Psoas muscle (tissue), 8 donors: ENCODE measurements at places on chromosomes 6 and 20. TPM values are rescaled to one million over a fixed set of nuclear protein-coding genes. Genes with fewer than 3 reads are reported as not detected.

TENT5A gene
- 2.2 TPM for total RNA-seq

HRH3 gene
- not detected for total RNA-seq

CLPSL1 gene
- not detected for total RNA-seq

SAMD3 gene
- total RNA-seq: 0.17 TPM

GPR63 gene
- total RNA-seq: not detected

ZNF76 gene
- 17.9 TPM for total RNA-seq

GRCh38 chr20:62900692-62901584 lies 25.4 kb downstream of the DIDO1 start:
- no peak overlapping the region for H3K27ac ChIP-seq
- DNase-seq: no peak
- H3K4me1 ChIP-seq: peaks cover 12% of the 10 kb centered on the region
- H3K36me3 ChIP-seq: peaks cover 6% of the 10 kb centered on the region
- no peak overlapping the region for H3K4me3 ChIP-seq

- no peaks in the 10 kb centered on the region for H3K4me1 ChIP-seq
- H3K4me3 ChIP-seq: no peak overlapping the region
- no peak for DNase-seq
- peaks cover 99% of the 10 kb centered on the region for H3K27me3 ChIP-seq
- no peaks in the 10 kb centered on the region for H3K36me3 ChIP-seq
- H3K27ac ChIP-seq: no peak overlapping the region
Measured at GRCh38 chr6:28782113-28782673, 141.6 kb downstream of the TRIM27 start.

GRCh38 chr20:16752082-16752481 lies 3.9 kb downstream of the OTOR start:
- H3K4me3 ChIP-seq: no peak overlapping the region
- no peak overlapping the region for H3K27ac ChIP-seq
- H3K4me1 ChIP-seq: no peaks in the 10 kb centered on the region
- DNase-seq: no peak
- no peaks in the 10 kb centered on the region for H3K36me3 ChIP-seq

GRCh38 chr6:120363429-120363828 lies 970.9 kb downstream of the TBC1D32 start:
- DNase-seq: no peak
- no peaks in the 10 kb centered on the region for H3K36me3 ChIP-seq
- no peaks in the 10 kb centered on the region for H3K27me3 ChIP-seq
- H3K27ac ChIP-seq: no peak overlapping the region

GRCh38 chr6:159067334-159067733 lies 22.5 kb upstream of the TAGAP start:
- H3K27me3 ChIP-seq: no peaks in the 10 kb centered on the region
- no peak overlapping the region for H3K4me3 ChIP-seq
- DNase-seq: no peak
- no peak overlapping the region for H3K27ac ChIP-seq
- no peaks in the 10 kb centered on the region for H3K4me1 ChIP-seq
- H3K36me3 ChIP-seq: no peaks in the 10 kb centered on the region

- H3K27me3 ChIP-seq: peaks cover 10% of the 10 kb centered on the region
- no peak overlapping the region for H3K4me3 ChIP-seq
- no peaks in the 10 kb centered on the region for H3K36me3 ChIP-seq
- peaks cover 10% of the 10 kb centered on the region for H3K4me1 ChIP-seq
- DNase-seq: no peak
- no peak overlapping the region for H3K27ac ChIP-seq
Measured at GRCh38 chr6:36657942-36658544, 20.5 kb upstream of the CDKN1A start.
